Hepatocyte (in vitro differentiated cells): ENCODE measurements at places on chromosomes 13 and 19. TPM values are rescaled to one million over a fixed set of nuclear protein-coding genes. Genes with fewer than 3 reads are reported as not detected.

DNA sequence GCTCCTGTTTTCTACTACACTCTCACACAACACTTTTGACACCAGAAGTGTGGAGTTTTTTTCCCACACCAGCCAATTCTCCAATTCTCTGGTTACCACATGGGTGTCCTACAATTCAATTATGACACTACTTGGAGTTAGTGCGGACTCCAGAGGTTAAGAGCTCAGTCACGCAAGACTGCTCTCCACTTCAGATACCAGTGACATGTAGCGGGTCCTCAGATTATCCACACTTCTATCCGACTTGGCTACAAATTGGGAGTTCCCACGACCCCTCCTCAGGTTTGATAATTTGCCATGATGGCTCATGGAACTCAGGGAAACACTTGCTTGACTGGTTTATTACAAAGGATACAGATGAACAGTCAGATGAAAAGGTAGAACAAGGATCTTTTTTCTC is 32.9 kb downstream of the PAN3 start:
- no peak for DNase-seq
- no peaks in the 10 kb centered on the region for H3K36me3 ChIP-seq
- H3K4me3 ChIP-seq: no peak overlapping the region
- peaks cover 3% of the 10 kb centered on the region for H3K4me1 ChIP-seq

DNA sequence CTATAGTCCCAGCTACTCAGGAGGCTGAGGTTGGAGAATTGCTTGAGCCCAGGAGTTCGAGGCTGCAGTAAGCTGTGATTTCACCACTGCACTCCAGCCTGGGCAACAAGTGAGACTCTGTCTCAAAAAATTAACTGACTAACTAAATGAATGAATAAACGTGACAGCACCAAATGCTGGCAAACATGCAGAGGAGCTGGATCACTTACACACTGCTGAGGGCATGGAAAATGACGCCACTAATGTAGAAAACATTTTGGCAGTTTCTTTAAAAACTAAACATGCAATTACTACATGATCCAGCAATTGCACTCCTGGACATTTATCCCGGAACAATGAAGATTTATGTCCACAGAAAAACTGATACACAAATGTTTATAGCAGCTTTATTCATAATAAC is 31.3 kb upstream of the GTF3A start:
- no peak for DNase-seq
- H3K27me3 ChIP-seq: no peaks in the 10 kb centered on the region
- no peaks in the 10 kb centered on the region for H3K36me3 ChIP-seq

DNA sequence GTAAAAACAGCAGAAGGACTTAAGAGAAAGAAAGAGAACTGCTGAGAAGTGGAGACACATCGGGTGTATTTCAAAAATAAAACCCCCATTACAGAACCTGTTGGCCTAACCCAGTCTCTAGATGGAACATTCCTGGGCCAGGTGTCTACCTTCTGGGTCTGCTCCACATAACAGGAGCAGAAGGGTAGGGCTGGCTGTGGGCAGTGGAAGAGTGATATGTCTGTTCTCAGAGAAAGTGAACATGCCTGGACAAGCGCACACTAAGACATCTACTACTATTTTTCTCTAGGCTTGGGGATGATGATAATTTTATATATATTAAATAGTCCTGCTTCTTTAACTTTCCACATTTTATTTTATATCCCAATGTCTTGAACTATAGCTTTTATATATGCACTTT is 267.1 kb downstream of the TBC1D4 start:
- H3K4me1 ChIP-seq: no peaks in the 10 kb centered on the region
- H3K36me3 ChIP-seq: no peaks in the 10 kb centered on the region
- DNase-seq: no peak
- no peak overlapping the region for H3K4me3 ChIP-seq
- H3K27ac ChIP-seq: no peak overlapping the region

DNA sequence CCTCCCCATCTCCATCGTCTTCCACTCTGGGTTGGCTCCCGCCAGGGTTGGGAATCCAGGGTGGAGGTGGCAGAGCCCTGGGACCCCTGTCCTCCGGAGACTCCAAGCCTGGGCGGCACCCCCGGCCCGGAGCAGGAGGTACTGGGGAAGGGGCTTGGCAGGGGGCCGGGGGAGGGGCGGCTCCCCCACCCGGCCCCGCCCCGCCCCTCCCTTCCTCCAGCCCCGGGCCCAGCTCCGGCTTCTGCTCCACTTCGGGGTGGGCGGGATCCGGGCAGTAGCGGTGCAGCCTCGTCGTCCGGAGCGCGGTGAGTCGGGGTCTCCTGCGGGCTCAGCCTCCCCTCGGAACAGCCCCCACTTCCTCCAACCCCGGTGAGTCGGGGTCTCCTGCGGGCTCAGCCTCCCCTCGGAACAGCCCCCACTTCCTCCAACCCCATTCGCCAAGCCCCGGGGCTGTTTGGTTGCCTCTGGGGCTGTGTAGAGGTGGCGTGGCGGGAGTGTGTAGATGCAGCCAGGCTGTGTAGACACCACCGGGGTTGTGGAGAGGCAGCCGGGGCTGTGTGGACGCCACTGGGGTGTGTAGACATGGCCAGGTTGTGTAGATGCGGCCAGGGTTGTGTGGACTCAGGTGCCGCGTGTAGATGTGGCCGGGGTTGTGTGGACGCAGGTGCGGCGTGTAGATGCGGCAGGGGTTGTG is at the start of gene TMPRSS9:
Gene TMPRSS9 (plus strand): TSS at position 274 of the 694 bp plus-strand sequence. CDS start 29,521 bp downstream, outside the sequence.
- DNase-seq: no peak
- H3K27ac ChIP-seq: no peak within 1 kb of the TSS
- peaks cover 15% of the 10 kb centered on the region for H3K27me3 ChIP-seq
- H3K4me3 ChIP-seq: no peak within 1 kb of the TSS

GRCh38 chr13:39401046-39401705 is 201.8 kb downstream of the LHFPL6 start:
- DNase-seq: no peak
- no peaks in the 10 kb centered on the region for H3K4me1 ChIP-seq
- no peak overlapping the region for H3K4me3 ChIP-seq

GRCh38 chr19:32599736-32600157 is 18.8 kb downstream of the PDCD5 start:
- H3K4me1 ChIP-seq: no peaks in the 10 kb centered on the region
- H3K27me3 ChIP-seq: no peaks in the 10 kb centered on the region
- no peak overlapping the region for H3K27ac ChIP-seq
- peak; percentile 71 for DNase-seq
- no peak overlapping the region for H3K4me3 ChIP-seq

DNA sequence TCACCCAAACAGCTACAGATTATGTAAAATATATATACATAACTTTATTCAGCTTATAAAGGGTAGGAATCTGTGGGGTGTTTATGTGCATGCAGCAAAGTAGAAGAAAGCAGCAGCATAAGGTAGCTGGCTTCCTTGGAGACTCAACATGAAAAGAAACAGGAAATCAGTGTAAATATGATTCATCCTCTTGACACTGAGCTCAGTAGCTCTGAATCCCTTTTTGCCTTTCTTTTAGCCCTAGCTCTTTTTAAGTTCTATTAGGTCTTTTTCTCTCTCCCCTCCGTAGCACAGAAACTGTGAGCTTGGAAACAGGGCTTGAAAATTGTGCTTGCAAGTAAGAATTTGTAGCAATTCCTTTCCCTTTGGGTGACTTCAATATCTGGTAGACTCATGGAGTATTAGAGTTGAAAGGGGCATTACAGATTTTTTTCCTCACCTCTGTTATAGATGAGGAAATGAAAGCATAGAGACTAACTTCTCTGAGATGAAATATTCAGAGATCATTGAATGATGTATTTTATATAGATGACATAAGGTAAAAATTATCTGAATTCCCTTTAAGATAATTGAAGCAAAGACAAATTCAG is 314.4 kb downstream of the PCDH9 start:
- no peaks in the 10 kb centered on the region for H3K4me1 ChIP-seq
- no peak overlapping the region for H3K4me3 ChIP-seq
- no peaks in the 10 kb centered on the region for H3K36me3 ChIP-seq
- no peak for DNase-seq
- no peak overlapping the region for H3K27ac ChIP-seq

GRCh38 chr13:60663788-60664187 is 266.8 kb downstream of the TDRD3 start:
- H3K36me3 ChIP-seq: no peaks in the 10 kb centered on the region
- H3K4me3 ChIP-seq: no peak overlapping the region
- no peak for DNase-seq
- no peaks in the 10 kb centered on the region for H3K27me3 ChIP-seq
- no peaks in the 10 kb centered on the region for H3K4me1 ChIP-seq

DNA sequence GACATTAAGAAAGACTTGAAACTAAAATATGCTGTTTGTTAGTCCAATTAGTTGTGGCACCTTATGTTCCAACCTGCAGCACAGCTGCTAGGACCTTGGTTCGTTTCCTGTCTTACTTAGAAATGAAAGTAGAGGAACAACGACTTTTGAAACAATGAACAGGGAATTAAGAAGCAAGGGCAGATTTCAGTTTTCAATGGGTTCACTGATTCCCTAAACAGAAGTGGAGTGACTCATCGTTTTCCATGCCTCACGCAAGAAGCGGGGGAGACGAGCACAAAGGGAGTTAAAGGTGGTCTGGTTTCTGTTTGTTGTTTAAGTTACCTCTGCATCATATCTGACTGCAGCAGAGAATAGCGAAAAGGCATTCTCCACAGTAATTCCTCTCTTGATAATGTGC is 44.8 kb downstream of the PHF11 start:
- no peaks in the 10 kb centered on the region for H3K4me1 ChIP-seq
- H3K27me3 ChIP-seq: no peaks in the 10 kb centered on the region
- no peaks in the 10 kb centered on the region for H3K36me3 ChIP-seq
- DNase-seq: no peak
- no peak overlapping the region for H3K4me3 ChIP-seq

DNA sequence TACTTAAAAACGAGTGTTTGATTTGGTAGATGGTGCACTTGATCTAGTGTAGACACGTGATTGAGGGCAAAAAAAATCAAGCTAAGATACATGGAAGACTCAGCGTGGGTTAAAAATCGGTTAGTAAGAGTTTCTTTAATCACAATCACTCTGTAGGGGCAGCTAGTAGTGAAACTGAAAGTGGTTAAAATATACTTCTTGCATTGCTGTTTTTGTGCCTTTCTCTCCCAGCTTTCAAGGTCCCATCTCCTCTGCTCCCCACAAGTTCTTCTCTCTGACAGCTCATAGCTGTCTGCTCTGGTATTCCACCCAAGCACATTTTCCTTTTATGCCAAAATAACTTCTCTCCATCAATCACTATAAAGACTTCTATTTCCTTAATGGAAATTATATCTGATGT is 1089.7 kb downstream of the EFNB2 start:
- H3K27ac ChIP-seq: no peak overlapping the region
- H3K4me3 ChIP-seq: no peak overlapping the region
- H3K27me3 ChIP-seq: no peaks in the 10 kb centered on the region
- no peaks in the 10 kb centered on the region for H3K4me1 ChIP-seq

GRCh38 chr13:109657395-109657794 is 129.0 kb downstream of the IRS2 start:
- H3K36me3 ChIP-seq: no peaks in the 10 kb centered on the region
- H3K4me1 ChIP-seq: no peaks in the 10 kb centered on the region
- no peak overlapping the region for H3K27ac ChIP-seq

DNA sequence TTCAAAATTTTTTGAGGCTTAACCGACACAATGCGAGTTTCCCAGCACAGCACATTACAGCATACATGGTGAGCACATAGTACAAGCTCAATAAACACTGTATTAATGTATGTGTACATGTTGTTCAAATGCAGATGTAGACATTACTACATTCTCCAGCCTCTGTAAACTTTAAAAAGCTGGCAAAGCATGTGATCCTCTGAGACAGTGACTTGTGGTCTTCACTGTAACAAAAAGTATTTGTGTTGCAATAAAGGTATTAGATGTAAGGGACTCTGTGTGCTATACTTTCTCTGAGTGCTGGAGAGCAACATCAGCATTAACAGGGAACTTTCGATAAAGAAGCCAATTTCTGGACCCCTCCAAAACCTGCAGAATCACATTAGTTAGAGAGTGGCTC is 46.4 kb upstream of the ZNF254 start:
- H3K4me1 ChIP-seq: peaks cover 7% of the 10 kb centered on the region
- no peaks in the 10 kb centered on the region for H3K36me3 ChIP-seq
- no peak overlapping the region for H3K4me3 ChIP-seq
- H3K27me3 ChIP-seq: no peaks in the 10 kb centered on the region

DNA sequence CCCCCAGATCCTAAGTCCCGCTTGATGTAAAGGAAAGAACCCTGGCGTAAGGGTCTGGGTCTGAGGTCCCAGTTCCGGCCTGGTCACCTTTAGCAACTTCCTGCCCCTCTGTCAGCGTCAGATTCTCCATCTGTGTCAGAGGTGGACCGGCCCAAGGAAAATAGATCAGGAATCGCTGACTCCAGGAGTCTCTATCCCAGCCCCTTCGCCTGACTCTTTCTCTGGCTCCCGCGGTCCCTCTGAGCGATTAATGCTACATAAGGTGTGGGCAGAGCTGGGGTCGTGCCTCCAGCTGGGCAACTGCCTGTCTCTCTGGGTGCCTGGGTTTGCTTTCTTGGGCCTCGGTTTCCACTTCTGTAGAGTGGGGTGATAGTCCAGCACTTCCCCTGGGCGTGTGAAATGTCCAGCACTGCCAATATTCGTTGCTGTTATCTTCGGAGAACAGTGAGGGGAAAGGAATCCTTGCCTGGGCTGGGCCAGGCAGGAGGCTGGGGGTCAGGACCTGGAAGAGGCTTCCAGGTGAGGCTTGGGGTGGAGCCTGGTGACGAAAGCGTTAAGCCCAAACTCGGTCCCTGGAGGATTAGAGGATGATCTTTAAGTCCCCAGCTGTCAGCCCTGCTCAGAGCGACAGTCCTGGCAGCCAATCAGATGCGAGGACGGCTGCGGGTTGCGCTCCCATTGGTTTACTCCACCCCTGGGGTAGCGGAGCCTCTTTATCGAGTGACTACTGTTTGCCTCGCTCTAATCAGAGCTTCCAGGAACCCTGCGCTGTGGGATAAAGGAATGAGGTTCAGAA is 767 bp downstream of the ABCA7 start:
- peak overlapping the region; percentile 15 for H3K4me3 ChIP-seq
- peaks cover 8% of the 10 kb centered on the region for H3K4me1 ChIP-seq
- no peaks in the 10 kb centered on the region for H3K27me3 ChIP-seq
- H3K27ac ChIP-seq: no peak overlapping the region
- H3K36me3 ChIP-seq: no peaks in the 10 kb centered on the region
- DNase-seq: peak; percentile 90

RAP2A gene
- 36.8 and 41.9 TPM in 2 replicates for total RNA-seq

CGB8 gene
- 0.50 TPM in 1 of 2 replicates, not detected in the other for total RNA-seq

FUT1 gene
- 2.4 TPM in 2 replicates for total RNA-seq

MEIOSIN gene
- not detected in 2 replicates for total RNA-seq

COG6 gene
- total RNA-seq: 37.0 and 37.3 TPM in 2 replicates

C5AR1 gene
- 0.43 and 0.96 TPM in 2 replicates for total RNA-seq

REEP6 gene
- total RNA-seq: 80.8 and 88.9 TPM in 2 replicates

BIVM gene
- total RNA-seq: 23.4 and 33.5 TPM in 2 replicates

CYP2A6 gene
- total RNA-seq: 1.1 and 1.4 TPM in 2 replicates
